ENCODE measurements at places on chromosomes 2 and 18.

- no peak for DNase-seq
These were observed 141.5 kb upstream of the PKDCC start for GRCh38 chr2:41906338-41906725.

- no peak for DNase-seq
These were observed 123.2 kb downstream of the KCNS3 start for GRCh38 chr2:18001671-18002070.

DNA sequence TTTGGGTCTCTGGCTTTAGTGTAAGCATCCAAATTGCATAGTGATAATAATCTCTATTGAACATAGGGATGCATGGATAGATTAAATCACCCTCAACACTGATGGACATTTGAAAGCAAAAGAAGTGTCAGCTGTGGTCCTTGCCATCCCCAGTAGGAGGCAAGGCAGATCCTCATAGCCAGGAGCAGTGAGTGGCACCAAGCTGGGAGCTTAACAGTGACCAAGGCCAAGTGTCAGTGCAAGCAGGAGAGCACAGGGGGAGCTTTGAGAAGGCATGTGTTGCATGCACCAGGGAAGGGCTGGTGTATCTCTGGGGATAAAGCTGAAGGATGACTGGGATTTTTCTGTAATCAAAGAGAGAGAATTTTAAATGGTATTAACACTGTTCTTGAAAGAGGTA lies 14.7 kb downstream of the SLC14A1 start:
- no peak for DNase-seq

DNA sequence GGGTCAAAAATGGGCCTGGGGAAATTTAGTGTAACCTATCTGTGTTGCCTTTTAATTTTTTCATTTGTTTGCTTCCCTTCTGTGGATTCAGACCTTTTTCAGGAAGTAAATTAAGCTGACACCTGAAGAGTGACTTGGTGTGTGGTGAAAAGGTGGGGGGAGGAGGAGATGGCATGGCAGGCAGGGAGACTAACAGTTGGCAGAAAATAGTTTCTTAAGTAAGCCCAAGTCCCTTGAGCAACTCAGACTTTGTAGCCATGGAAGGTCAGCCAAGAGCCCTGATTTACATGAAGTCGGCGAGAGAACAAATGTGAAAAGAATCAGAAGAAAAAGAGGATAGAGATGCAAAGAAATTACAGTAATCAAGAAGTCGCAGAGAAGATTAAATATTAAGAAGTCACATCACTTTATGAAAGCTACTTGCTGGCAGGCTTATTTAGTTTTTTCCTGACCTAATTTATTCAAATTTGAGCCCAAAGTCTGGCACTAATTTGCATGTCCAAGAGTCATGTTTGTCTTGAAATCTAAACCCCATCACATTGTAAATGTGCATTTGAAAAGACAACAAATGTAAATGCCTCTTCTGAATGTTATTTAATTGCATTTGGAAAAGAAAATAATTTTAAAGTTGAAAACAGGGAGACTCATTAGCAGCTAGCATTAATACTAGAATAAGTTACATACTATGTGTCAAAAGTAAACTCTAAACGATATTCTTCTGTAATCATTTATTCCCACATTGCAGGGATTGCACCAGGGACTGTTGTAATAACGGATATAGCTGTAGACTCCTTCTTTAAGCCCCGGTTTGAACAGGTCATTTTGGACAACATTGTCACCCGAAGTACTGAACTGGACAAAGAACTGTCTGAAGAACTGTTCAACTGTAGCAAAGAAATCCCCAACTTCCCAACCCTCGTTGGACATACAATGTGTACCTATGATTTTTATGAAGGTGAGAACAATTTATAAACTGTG lies 19.3 kb downstream of the UPP2 start:
- no peak for DNase-seq

DNA sequence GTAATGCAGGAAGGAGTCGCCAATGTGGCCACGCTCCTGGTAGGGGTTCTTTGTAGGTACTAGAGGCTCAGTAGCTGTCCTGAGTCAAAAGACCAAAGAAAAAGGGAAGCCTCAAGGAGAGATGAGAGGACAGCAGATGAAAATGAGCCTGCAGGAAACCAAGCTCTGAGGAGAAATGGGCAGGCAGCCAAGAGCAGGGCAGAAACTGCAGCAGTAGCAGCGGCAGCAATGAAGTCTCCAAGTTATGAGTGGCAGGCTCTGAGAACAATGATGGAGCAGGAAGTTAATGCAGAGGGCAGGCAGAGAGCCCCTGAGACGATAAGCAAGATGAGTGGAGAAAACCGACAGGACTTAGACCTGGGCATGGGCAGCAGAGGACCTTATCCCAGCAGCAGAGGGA lies 48.2 kb upstream of the TMEM200C start:
- no peak for DNase-seq

DNA sequence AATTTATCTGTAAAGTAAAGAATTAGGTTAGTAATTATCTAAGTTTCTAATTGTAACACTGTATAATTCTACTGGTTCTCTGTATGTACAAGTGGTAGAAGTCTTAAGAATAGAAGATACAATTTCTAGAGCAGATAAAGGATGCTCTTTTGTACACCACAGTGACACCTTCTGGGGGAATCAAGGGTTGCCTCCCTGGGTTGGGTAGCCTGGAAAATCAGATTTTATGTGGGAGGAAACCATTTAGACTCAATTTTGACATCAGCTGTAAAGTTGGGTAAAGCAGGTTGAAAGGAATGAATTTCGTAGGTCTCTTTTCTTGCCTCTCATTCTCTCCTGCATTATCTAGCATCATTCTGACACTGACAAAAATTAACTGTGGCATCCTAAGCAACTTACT lies 354.8 kb downstream of the DCC start:
- no peak for DNase-seq

GRCh38 chr2:30798536-30798991 lies 8.7 kb downstream of the CAPN13 start:
- no peak for DNase-seq
